AG08395 (cell line): ENCODE measurements at places on chromosomes 16 and 17.

DNA sequence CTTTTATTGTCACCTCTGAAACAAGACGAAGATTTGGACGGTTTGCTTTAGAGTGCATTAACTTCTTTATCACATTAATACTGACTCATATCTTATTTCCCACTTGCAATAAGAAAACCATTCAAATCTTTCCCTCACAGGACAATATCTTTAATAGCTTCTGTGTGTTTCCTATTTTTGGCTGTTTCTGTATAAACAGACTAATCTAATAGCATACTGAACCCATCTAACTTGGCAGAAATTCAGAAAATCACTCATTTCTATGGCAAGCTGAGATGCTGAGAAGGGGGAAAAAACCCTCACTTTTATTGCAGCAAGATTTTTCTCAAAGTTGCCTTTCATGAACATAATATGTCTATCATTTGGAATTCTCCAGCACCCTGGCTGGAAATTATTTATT is 524.9 kb downstream of the WWOX start:
- DNase-seq: no peak

DNA sequence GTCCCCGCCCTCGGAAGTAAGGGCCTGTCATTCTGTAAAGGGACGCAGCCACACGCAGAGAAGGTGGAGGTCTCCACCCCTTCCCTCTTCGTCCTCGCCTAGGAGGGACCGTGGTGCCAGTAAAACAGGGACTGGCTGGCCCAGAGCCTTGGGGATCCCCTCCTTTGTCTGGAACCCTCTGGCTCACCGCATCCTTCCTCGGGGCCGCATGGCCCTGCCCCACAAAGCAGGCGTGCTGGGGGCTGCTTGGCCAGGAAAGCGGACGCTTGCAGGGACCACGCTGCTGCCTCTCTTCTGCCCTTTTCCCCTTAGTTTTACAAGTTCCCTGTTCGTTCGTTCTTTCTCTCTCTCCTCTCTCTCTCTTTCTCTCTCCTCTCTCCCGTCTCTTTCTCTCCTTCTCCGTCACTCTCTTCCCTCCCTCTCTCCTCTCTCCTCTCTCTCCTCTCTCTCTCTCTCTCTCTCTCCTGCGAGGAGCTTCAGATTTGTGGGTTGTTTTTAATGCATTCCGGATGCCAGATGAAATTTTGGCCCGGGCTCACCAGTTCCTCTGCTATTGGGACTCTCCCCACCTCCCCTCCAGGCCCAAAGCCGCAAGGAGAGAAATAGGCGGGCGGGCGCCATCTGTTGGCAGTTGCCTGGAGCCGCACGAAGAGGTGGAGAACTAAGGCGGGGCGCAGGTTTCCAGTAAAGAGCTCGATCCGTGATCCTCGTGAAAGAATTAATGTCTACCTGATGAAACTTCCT is 35.1 kb upstream of the CDRT4 start:
- DNase-seq: peak; percentile 93

DNA sequence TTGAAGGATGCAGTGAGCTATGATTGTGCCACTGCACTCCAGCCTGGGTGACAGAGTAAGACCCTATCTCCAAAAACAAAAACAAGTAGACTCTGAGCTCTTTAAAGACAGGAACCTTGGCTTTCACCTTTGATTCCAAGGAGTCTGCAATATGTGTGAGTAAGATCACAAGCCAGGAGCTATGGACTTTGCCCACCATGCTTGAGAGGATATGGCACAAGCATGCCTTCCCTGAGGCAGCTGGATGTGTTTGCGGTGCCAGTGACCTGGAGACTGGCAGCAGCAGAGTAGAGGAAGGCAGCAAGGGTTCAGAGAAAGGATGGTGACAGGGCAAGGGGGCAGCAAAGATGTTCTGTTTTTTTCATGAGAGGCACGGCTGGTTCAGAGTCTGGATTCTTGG is 14.5 kb upstream of the PRKCA start:
- DNase-seq: no peak

GRCh38 chr16:68319185-68319908 is 8.5 kb downstream of the PRMT7 start:
- no peak for DNase-seq

DNA sequence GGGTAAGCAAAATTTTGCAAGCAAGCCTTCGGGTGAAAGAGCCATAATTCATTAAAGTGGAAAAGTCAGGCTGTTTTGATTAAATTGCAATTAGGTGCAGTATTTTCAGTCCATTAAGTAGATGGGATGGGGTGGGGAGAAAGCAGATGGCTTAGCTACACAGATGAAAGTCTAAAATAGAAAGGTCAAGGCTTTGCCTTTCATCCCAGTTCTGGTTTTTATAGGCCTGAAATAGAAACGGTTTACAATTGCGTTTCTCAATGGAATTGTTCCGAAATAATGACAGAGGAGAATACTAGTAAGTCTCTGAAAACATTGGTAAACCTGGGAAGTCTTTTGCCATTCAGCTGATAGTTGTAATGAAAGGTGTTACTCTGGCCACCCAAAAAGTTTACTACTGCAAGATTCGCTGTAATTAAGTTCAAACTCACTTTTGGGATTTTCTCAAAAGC is 1.5 kb downstream of the PPM1E start:
- DNase-seq: no peak

DNA sequence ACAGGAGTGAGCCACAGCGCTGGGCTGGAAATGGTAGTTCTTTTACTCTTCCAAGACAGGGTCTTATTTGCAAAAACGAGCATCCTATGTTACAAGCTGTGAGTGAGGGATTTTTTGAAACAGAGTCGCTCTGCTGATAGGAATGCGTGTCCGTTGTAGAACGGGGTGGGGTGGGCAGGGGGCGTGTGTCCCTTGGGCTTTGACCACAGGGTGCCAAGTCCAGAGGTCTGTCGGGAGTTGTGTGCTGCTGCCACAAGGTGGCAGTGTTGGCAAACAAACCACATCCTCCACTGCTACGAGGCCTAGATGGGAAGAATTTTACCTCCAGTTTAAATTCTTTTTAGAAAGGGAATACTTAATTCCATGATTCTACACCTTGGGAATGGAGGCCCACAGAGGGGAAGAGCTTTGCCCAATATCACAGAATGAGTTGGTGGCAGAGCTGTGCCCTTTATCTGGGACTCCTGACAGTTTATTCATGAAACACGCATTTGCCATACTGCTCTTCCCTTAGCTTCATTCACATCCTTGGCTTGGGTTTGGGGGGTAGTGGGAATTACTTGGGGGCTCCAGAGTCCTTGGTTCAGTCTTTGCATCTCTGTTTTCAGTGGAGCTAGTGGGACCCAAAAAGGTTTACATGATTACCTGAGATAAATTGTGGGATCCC is 30.6 kb upstream of the ETV4 start:
- DNase-seq: peak; percentile 72
